ENCODE measurements at places on chromosomes 1 and 21. TPM values are rescaled to one million over a fixed set of nuclear protein-coding genes. Genes with fewer than 3 reads are reported as not detected.
A peak's percentile ranks its signal among the peaks of the same experiment; 100 is the strongest.

The RASAL2 gene
- 45.3 TPM for total RNA-seq

The ZBTB8OS gene
- total RNA-seq = 60.4 TPM

The S100A9 gene
- total RNA-seq = 1.8 TPM

The EDEM3 gene
- total RNA-seq = 31.8 TPM

The CITED4 gene
- total RNA-seq = 7.1 TPM

The ASTN1 gene
- 0.41 TPM for total RNA-seq

The VCAM1 gene
- total RNA-seq = 4.6 TPM

DNA sequence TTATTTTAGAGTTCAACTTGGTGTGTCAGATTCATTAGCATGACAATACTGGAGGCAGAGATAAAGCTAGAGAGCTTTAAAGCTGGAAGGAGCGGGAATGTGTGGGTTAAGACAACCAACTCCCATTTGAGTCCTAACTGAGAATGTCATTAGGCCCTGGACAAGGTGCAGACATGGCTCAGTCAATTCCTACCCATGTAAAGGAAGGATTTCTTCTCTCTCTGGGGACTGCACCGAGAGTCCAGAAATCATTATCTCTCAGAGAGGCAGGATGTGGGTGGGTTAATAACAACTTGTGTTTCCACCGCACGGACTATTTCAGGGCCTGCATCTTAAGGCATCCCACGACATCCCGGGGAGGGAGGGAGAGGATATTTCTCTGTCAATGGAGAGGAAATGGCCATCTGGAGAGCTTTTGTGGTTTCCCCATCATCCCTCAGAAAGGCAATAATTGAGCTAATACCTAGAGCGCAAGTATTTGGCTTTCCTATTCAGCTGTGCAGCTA, 46.7 kb upstream of the SARS1 start:
- no peak overlapping the region for H3K4me3 ChIP-seq
- peak; percentile 49 for DNase-seq
- no peaks in the 10 kb centered on the region for H3K36me3 ChIP-seq
- peaks cover 6% of the 10 kb centered on the region for H3K4me1 ChIP-seq
- no peaks in the 10 kb centered on the region for H3K27me3 ChIP-seq
- no peak overlapping the region for H3K27ac ChIP-seq

- H3K4me1 ChIP-seq = no peaks in the 10 kb centered on the region
- DNase-seq = no peak
- no peak overlapping the region for H3K27ac ChIP-seq
- H3K4me3 ChIP-seq = no peak overlapping the region
- no peaks in the 10 kb centered on the region for H3K36me3 ChIP-seq
Measured at GRCh38 chr1:52225174-52225573, 83.3 kb downstream of the ZFYVE9 start.

GRCh38 chr1:51535006-51535592, 16.0 kb upstream of the EPS15 start:
- H3K4me3 ChIP-seq = no peak overlapping the region
- H3K36me3 ChIP-seq = no peaks in the 10 kb centered on the region
- H3K27me3 ChIP-seq = peaks cover 5% of the 10 kb centered on the region
- H3K27ac ChIP-seq = no peak overlapping the region
- no peaks in the 10 kb centered on the region for H3K4me1 ChIP-seq

DNA sequence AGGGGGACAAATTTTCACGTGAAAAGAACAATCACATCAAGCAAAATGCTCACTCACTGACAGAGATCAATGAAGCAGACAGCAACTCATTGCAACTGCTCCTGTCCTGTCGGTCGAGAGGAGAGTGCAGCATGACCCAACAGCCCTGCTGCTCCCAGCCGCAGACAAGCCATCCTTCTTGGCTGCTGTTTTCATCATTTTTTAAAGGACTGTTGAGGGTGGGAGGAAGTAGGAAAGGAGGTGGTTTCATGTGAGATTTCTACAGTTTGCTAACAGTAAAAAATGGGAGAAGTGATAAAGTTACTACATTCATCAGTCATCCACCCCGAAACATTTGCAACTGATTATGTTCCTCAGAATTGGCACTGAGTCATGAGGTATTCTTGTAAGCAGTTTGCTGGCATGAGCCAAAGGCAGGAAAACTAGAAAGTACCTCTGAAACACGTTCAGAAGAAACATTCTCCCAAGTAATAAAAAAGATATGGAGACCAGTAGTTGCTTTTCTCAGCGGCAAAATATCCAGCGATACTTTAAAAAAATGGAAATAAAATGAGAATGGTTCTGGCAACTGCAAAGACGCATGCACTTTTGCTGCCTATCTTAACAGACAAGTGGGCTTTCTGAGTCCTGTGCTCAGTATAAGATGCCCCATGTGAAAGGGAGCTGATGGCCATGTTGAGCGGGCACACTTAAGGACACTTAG, 72.0 kb upstream of the CLDN14 start:
- H3K4me1 ChIP-seq = peaks cover 8% of the 10 kb centered on the region
- H3K4me3 ChIP-seq = no peak overlapping the region
- H3K36me3 ChIP-seq = no peaks in the 10 kb centered on the region
- H3K27me3 ChIP-seq = peaks cover 11% of the 10 kb centered on the region
- no peak overlapping the region for H3K27ac ChIP-seq

- no peak overlapping the region for H3K27ac ChIP-seq
- no peaks in the 10 kb centered on the region for H3K36me3 ChIP-seq
Measured at GRCh38 chr1:24289937-24290595, 29.1 kb upstream of the GRHL3 start.

DNA sequence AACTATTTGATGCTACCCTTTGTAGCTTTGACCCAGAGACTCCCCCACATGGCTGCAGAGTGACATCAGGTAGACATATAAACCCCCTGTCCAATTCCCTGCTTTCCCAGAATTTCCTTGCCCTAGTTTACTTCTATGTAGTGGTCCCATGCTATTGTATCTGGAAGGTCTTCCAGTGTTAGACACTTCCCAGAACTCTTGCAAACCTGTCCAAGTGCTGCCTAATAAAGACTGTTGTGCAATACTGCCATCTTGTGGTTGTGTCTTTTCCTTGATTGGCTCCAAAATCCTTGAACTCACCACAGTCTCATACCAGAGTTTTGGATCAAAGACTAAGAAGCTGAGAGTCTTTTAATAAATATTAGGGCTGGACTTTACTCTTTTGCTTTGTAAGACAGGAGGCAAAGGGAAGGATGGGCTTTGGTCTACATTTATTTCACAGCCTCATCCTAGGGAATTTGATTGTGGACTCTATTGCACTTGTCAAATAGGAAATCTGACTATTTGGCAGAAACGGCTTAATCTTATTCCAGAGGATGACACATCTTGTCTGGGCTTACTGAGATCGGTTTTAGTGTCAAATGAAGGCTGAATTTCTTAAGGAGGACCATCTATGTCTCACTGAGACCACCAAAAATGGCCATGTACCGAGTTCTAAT, 169.9 kb downstream of the LRRC7 start:
- H3K36me3 ChIP-seq = no peaks in the 10 kb centered on the region
- DNase-seq = peak; percentile 51
- no peak overlapping the region for H3K4me3 ChIP-seq
